ENCODE measurements at places on chromosomes 5 and 9.
A peak's percentile ranks its signal among the peaks of the same experiment; 100 is the strongest.

- no peak for DNase-seq
These were observed 15.9 kb upstream of the LTC4S start for GRCh38 chr5:179777909-179778308.

GRCh38 chr5:178392386-178392785, 159.8 kb upstream of the PHYKPL start:
- no peak for DNase-seq

DNA sequence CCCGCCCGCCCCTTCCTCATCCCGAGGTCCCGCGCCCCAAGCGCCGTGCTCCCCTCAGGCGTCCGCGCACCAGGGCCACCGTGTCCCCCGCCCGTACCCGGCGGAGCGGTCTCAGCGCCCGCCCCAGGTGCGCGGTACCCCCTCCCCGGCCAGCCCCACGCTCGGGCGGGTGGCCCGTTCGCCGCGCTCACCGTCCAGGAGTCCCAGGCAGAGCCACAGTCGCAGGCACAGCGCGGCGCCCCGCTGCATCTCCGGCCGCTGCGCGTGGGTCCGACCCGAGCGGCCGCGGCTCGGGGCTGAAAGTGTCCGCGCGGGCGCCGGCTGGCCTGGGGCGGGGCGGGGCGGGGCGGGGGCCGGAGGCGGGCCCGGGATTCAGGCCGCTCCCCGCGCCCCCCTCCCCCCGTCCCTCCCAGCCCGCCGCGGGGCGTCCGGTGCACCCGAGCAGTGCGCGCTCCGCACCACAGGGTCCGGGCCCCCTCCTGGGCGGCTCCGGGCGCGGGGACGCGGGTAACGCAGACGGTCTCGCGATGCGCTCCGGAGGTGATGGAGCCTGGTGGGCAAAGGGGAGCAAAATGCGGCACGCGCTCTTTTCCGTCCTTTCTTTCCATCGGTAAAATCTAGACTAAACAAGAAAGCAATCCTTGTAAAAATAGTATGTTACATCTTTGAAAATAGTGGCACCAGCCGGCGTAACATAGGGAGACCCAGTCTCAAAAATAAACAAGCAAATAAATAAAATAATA, at the start of gene FLT4:
TSS of gene FLT4 (minus strand) at position 304 of the 743 bp plus-strand sequence. CDS start at position 249, 55 bp downstream.
- DNase-seq: no peak

DNA sequence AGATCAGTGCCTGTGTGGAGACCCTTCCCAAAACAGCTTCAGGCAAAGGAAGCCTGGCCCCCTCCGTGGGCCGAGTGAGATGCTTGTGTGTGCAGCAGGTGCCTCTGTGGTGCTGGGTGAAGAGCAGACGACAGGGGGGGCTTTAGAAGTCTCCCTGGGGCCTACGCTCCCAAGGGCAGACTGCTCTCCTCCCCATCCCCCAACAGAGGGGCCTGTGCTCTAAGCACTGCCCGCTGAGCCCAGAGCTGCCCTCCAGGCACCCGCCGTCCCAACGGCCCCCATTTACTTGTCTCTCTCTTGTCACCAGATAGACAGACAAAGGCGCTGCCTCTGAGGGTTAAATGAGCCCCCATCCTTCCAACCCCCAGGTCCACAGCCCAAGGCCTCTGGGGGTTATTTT, 2.7 kb upstream of the LHX3 start:
- no peak for DNase-seq

- DNase-seq: no peak
These were observed 344.1 kb upstream of the WWC1 start for GRCh38 chr5:167947306-167947705.

- no peak for DNase-seq
These were observed 54.3 kb downstream of the PSD2 start for GRCh38 chr5:139849942-139850341.

DNA sequence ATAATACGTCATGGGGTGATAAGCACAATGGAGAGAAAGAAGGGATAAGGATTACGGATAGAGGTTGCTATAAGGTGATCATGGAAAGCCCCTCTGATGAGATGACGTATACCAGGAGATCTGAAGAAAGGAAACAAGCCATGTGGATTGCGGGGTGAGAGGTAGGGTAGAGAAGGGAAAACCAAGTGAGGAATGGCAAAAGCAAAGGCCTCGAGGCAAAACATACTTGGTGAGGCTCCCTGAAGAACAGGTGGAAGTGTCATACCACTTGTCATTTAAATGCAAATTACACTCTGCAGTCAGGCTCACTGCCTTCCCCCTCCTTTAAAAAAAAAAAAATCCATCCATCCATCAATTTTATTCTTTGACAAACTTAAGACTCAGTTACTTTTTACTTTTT, 420.8 kb downstream of the RAB3C start:
- no peak for DNase-seq

- DNase-seq: peak; percentile 57
These were observed 48.2 kb downstream of the DAB2IP start for GRCh38 chr9:121699571-121700164.

GRCh38 chr5:171421331-171422262, 2.1 kb downstream of the FGF18 start:
- DNase-seq: peak; percentile 2

DNA sequence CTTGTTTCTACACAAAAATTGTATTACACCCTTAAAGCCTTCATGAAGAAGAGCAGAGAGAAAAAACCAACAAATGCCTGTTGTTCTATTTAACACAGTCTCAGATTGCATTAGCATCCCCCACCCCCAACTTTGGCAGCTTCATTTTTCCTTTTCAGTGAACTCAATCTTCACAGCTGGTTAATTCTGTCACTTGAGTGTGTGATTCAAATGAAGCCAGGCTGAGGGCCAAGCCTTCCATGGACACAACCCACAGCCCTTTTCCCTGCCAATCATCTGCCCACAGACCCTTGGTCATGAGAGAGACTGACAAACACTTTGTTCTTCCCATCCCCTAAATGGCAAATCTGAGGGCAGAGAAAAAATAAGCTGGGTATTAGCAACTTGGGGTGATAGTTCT, 217.5 kb upstream of the NMUR2 start:
- DNase-seq: no peak

DNA sequence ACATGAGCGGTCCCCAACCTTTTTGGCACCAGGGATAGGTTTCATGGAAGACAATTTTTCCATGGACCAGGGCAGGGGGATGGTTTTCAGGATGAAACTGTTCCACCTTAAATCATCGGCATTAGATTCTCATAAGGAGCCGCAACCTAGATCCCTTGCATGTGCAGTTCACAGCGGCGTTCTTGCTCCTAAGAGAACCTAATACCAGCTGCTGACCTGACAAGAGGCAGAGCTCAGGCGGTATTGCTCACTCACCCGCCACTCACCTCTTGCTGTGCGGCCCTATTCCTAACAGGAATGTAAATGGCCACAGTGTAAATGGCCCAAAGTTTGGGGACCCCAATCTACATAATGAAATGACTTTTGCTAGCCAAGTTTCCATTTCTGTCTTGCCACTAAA, 3.1 kb upstream of the PLIN2 start:
- no peak for DNase-seq

DNA sequence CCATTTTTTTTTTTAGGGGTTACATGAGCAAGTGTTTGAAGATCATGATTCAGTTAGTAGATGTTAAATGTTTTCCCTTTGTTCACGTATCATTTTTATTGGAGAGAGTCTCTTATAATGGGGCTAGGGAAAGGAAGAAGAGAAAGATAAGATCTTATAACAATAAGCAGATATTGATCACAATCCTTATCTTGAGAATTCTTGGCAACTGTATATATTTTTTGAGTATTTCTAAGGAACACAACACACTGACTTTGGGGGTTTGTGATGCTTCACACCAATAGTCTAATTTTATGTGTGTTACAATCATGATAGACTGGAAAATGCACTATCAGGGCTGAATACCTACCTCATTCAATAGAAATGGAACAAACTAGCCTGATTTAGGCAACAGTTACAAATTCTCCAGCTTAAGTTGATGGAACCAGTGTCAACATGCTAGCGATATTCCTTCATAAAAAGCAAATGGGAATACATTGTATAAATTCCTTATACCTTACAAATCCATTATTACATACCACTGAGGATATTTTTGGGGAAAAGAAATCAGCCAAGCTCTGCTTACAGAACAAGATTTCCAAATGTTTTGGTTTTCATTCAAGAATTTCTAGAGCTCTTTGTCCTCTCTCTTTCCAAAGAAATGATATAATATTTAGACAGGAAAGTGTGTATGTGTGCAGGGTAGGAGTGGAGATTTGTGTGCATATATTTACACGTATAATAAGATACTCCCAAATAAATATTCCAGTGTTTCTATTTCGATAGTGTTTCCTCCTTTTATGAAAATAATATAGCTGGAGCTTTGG, 41.5 kb downstream of the SVEP1 start:
- no peak for DNase-seq

DNA sequence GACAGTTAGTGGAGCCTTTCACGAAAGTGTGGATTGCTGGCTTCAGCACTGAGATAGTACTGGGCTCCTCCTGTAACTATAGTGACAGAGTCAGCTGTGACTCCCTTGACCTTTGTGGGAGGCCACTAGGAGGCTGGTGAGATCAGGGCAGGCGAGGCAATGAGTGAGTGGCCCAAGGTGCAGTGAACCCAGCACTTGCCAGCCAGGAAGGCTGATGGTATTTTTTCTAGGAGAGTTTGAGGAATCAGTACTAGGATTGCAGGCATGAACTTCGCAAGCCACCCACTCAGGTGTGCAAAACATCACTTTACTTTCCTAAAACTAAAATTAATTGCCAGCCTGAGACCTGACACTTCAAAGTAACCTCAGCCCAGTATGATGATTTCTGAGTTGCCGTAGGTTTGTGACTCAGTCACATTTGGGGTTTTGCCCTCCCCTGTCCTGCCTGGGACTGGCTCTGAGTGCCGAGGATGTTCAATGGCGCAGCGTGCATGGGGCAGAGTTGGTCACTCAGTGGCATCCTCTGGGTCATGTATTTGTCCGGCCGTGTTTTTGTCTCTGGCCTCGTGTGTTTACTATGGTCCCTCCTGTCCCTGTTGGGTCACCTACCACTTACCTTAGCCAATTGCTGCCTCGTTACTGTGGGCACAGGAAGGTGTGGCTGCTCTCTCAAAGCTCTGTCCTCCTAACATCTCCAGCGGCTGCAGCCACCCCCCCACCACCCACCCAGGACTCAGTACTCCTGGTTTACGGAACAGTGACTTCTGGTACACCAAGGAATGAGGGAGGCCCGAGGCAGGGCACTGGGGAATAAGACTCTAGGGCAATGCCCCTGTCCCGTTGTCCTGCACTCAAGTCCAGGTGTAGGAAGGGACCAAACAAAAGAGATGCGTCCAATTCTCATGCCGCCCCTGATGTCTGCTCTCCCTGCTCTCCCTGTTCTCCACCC, 67.2 kb downstream of the IL31RA start:
- no peak for DNase-seq

GRCh38 chr5:84113246-84114105, 271.2 kb downstream of the EDIL3 start:
- peak; percentile 91 for DNase-seq

DNA sequence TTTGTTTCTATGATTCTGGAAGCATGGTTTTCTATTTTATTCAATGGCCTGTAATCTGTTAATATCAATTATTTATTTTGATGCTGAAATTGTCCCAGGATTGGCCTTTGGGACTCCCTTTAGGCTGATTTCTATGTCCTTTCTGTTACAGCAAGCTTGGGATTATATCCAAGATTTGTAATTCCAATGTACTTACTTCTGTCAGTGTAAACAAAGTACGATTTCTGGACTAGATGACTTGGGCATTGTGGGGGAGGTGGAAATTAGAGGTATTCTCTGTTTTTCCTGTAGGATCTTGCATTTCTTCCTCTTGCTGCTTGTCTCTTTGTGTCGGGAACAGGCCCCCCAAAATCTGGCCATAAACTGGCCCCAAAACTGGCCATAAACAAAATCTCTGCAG, 3.7 kb downstream of the PCDHGA12 start:
- no peak for DNase-seq

DNA sequence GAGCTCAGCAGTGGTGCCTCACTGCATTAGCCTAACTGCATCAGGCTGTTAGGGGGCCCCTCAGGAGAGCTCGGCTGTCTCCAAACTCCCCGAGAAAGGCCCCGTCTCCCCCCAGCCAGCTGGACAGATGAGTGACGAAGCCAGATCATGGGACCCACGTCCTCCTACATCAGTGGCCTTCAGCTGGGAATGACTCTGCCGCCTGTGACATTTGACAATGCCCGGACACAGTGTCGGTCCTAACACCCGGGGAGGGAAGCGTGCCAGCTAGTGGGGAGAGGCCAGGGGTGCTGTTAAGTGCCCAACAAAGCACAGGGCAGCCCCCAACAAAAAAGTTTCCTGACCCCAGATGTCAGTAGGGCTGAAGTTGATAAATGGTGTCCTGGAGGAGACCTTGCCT, 375.2 kb upstream of the IRX2 start:
- DNase-seq: no peak

Measured in NCI-H1105 treated with DMSO at 0.1 percent for 48 hours (cell line).